AG20443 (cell line): ENCODE measurements at places on chromosomes 1 and 21.

DNA sequence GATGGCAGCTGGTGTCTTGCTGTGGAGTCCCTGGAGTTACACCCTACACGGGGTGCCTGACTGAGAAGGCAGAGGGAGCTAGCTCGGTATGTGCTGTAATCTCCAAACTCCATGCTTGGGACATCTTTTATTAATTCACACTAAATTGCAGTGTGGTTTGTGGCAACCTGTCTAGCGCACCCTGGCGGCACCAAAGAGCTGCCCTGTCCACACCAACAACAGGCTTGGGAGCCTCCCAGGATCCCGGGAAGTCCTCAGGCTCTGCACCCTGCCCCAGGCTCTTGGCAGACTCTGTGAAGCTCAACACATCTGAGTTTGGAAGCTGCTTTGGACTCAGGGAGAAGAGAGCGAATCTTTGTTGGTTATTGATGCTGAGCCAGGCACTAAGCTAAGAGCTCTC, 138.9 kb downstream of the IGSF21 start:
- no peak for DNase-seq

- no peak for DNase-seq
These were observed 41.1 kb downstream of the SLC45A1 start for GRCh38 chr1:8358897-8359616.

GRCh38 chr1:236421022-236421421, 26.9 kb downstream of the EDARADD start:
- DNase-seq: no peak

- no peak for DNase-seq
These were observed 19.2 kb upstream of the MTARC1 start for GRCh38 chr1:220767312-220768125.

DNA sequence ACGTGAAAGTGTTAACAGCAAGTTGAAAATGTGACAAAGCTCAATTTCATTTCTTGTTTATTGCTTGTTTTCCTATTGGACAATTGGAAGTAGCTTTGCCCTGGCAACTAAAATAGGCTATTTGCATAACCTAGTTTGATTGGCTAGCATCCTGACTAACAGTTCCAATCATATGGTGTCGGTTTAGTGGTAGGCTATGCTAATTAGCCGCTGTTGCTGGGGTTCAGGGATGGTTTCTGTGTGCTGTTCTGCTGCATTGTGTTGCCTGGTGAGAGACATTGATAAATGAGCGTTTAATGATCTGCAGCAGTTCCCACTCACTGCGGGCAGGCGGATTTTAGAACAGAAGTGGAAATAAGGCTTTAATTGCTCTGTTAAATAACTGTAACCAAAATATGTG, 68.5 kb downstream of the DYRK1A start:
- DNase-seq: peak; percentile 73

GRCh38 chr1:43844114-43844513, 89.5 kb upstream of the ARTN start:
- DNase-seq: no peak

GRCh38 chr1:211319892-211320291, 6.7 kb upstream of the TRAF5 start:
- no peak for DNase-seq

DNA sequence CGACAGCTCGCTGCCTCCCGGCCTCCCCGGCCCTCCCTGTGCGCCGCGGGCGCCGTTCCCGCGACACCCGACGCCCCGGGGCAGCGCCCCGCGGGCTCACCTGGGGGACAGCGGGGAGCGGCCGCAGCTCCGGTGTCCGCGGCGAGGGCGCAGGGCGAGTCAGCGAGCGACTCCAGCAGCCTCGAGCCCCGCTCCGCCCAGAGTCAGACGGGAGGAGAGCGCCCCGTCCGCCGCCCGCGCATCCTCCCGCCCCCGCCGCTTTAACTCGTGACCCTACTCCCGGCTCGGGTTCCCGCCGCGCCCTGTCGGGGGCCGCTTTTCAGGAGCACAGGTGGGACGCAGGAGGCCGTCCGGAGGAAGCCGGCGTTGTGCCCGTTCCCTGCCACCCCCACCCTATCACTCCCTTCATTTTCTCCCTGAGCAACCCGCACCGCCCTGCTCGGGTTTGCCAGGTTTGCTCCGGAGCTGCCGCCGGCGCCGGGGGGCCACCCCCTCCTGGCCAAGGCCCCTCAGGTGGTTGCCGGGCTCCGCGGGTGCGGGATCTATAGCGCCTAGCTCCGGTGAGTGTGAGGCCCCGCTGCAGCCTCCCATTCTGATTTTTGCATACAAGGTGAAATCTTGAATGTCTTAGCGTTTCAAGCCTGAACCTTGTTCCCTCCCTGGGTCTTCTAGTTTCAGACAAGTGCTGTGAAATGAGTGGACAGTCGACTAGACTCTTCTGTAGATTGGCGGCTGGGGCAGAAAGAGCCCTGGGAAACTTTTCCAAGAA, at the start of gene MCOLN3:
TSS of gene MCOLN3 (minus strand) at position 205 of the 769 bp plus-strand sequence. CDS start 3,140 bp downstream, outside the sequence.
- peak; percentile 52 for DNase-seq

DNA sequence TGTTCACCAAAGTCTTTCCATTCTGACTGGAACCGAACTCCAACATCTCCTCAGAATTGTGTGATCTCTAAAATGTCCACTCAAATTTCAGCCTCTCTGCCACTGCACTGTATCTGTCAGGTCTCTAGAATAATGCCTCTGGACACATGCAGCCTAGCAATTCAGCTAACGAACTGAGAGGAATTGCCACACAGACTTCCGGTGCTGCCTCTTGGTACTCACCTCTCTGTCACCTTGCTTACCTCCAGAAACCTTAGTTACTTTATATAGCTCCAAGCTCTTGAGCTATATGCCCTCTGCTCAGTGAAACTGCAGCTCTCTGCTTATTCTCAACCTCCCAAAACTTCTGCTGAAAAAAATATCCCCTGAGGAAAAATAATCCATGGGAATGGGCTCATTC, 2.7 kb upstream of the CHRM3 start:
- DNase-seq: no peak

GRCh38 chr1:234999513-234999940, 129.1 kb downstream of the TOMM20 start:
- DNase-seq: no peak

DNA sequence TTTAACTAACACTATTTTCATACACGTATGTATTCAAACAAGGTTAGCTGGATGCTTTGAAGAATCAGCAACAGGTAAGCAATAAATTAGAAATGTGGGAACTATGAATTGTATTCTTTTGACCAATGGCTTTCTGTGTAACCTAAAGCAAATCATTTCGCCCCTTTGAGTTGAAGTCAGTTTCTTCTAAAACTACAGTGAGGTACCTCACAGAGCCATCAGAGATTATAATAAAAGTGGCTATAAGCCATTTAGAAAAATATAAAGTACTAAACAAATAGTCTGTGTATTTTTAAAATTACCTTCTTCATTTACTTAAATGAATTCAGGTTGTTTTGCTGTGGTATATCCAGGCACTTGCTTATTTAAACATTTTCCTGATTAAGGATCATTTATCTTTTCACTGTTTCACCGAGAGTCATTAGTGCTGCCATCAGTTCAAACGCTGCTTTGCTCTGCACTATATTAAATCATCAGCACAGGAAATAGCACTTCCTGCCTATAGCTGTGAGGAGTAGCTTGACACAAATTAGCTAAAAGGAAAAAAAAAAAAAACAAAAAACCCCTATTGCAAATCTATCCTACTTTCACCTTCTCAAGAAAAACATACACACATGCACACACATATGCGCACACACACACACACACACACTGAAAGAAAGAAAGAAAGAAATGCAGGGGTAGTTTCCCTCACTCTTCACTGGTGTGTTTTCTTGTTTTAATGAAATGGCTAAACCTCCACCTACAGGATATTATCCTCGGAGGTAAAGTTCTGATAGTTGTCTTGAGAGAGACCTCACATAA, 39.8 kb upstream of the C1orf105 start:
- no peak for DNase-seq
